ENCODE measurements at places on chromosomes 2 and 18. TPM values are rescaled to one million over a fixed set of nuclear protein-coding genes. Genes with fewer than 3 reads are reported as not detected.

- H3K4me1 ChIP-seq: no peaks in the 10 kb centered on the region
- no peak for DNase-seq
- H3K36me3 ChIP-seq: no peaks in the 10 kb centered on the region
- H3K27ac ChIP-seq: no peak overlapping the region
These were observed 94.2 kb downstream of the TPGS2 start for GRCh38 chr18:36734596-36734995.

DNA sequence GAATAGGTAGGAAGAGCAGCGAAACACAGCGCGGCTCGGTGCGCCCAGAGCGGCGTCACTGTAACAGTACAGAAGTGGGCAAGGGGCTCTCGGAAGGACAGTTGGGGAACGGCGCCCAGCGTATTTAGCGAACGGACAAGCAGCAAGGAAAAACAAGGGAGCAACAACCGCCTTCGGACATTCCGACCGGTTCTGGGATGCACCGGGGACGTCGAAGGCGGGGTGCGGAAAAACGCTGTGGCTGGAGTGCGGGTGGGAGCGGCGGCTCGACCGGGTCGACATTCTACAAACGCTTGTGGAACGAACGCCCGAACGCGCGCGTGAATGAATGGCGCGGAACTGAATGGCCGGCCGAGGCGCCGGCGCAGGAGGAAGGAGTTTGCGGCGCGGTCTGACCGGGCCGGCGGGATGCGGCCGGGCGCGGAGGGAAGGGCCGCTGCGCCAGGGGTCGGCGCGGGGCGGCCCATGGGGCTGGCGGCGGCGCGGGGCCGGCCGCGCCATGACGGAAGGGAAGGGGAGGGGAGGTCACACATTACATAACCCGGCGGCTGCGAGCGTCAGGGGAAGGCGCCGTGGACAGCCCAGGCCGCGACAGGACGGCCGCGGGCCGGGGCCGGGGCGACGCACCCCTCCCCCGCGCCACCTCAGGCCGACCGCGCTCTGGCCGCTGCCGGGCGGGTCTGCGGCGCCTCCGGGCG is 605 bp downstream of the REV1 start:
- peak overlapping the region; percentile 94 for H3K27ac ChIP-seq
- peak overlapping the region; percentile 84 for H3K4me3 ChIP-seq
- no peaks in the 10 kb centered on the region for H3K36me3 ChIP-seq
- H3K4me1 ChIP-seq: peaks cover 4% of the 10 kb centered on the region

The MRO gene
- 0.66 TPM for total RNA-seq

The MAP2 gene
- total RNA-seq: 18.8 TPM

DNA sequence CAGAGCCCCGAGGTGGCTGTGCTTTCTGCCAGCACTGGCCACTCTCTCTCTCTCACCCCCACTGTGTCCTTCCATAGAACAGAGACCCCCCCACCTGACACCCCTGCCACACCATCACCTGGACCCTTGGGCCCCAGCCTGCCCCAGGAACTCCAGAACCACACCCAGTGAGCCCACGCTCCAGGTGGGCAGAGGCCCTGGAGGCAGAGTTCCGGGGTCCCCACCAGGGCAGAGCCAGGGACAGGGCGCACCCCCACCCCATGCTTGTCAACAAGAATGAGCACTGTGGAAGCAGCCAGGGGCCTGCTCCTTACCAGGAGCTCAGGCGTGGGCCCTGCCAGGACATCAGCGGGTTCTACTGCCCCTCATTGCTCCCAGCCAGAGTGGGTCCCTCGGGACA is 14.6 kb downstream of the PASK start:
- no peaks in the 10 kb centered on the region for H3K27me3 ChIP-seq
- no peaks in the 10 kb centered on the region for H3K4me1 ChIP-seq
- H3K27ac ChIP-seq: no peak overlapping the region
- H3K36me3 ChIP-seq: no peaks in the 10 kb centered on the region
- no peak overlapping the region for H3K4me3 ChIP-seq

GRCh38 chr2:61658841-61659780 is 121.0 kb upstream of the XPO1 start:
- no peak overlapping the region for H3K4me3 ChIP-seq
- no peaks in the 10 kb centered on the region for H3K36me3 ChIP-seq

The C2orf72 gene
- total RNA-seq: 12.5 TPM

DNA sequence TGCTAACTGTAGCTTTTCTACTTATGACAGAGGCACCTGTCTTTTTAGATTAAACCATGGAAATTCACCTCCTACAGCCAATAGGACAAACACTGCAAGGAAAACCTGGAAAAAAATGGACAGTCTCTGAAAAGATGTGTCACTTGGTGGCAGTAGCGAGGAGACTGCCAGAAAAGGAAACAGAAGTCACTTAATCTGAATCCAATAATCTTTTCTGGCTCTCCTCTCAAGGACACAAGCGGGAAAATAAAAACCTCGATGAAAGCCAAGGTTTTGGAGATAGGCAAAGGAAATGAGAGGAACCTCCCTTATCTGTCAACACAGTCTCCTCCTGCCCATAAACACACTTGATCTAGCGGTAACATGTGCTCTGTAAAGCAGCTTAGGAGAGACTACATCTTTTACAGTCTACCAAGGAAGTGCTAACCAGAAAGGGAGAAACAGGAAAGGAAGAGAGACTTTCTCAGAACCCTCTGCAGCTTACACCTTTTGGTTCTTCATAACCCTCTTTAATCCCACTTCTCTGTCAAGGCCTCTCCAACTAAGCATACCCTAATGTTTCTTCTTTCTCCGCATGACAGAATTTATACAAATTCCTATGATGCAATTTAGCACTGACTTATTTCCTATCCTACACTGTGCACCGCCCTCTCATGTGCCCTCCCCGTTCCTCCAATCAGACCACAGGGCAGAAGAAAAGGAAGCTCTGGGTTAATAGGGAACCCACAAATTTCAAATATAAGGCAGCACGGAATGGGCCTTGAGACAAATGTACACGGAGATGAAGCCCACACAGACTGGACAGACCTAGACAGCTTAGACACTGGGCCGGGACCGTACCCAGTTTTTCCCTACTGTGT is 52.8 kb downstream of the CLASP1 start:
- no peak overlapping the region for H3K4me3 ChIP-seq
- H3K4me1 ChIP-seq: peaks cover 39% of the 10 kb centered on the region
- peak overlapping the region; percentile 13 for H3K27ac ChIP-seq
- no peak for DNase-seq
- no peaks in the 10 kb centered on the region for H3K27me3 ChIP-seq

GRCh38 chr2:129816813-129817574 is 162.5 kb upstream of the RAB6C start:
- H3K27me3 ChIP-seq: no peaks in the 10 kb centered on the region
- no peak overlapping the region for H3K4me3 ChIP-seq
- no peak overlapping the region for H3K27ac ChIP-seq
- no peaks in the 10 kb centered on the region for H3K36me3 ChIP-seq

- no peak overlapping the region for H3K4me3 ChIP-seq
- no peaks in the 10 kb centered on the region for H3K27me3 ChIP-seq
- H3K27ac ChIP-seq: no peak overlapping the region
- no peaks in the 10 kb centered on the region for H3K4me1 ChIP-seq
- no peaks in the 10 kb centered on the region for H3K36me3 ChIP-seq
These were observed 40.3 kb upstream of the ZEB2 start for GRCh38 chr2:144560251-144560650.

GRCh38 chr2:42859791-42860190 is 67.4 kb upstream of the HAAO start:
- no peak overlapping the region for H3K27ac ChIP-seq
- H3K4me1 ChIP-seq: no peaks in the 10 kb centered on the region
- H3K27me3 ChIP-seq: no peaks in the 10 kb centered on the region
- no peak for DNase-seq
- no peak overlapping the region for H3K4me3 ChIP-seq

- no peaks in the 10 kb centered on the region for H3K27me3 ChIP-seq
- no peaks in the 10 kb centered on the region for H3K36me3 ChIP-seq
- peaks cover 32% of the 10 kb centered on the region for H3K4me1 ChIP-seq
- peak overlapping the region; percentile 87 for H3K27ac ChIP-seq
- H3K4me3 ChIP-seq: no peak overlapping the region
These were observed 96.7 kb downstream of the GAREM1 start for GRCh38 chr18:32373995-32374394.

GRCh38 chr18:49898421-49898820 is 85.1 kb upstream of the ACAA2 start:
- no peaks in the 10 kb centered on the region for H3K36me3 ChIP-seq
- H3K4me3 ChIP-seq: no peak overlapping the region
- no peak overlapping the region for H3K27ac ChIP-seq
- DNase-seq: peak; percentile 12
- peaks cover 6% of the 10 kb centered on the region for H3K4me1 ChIP-seq

All from pancreas (tissue), 10 donors.